Activated CD8-positive, alpha-beta memory T cell treated with anti-CD3 and anti-CD28 coated beads, Interleukin-2, amount 10 ng/mL, durations not matched to agents 7 days and 5 days (primary cell): ENCODE measurements at places on chromosomes 16 and 17.

- no peak for DNase-seq
Measured at GRCh38 chr16:26765087-26765486, 301.6 kb upstream of the C16orf82 start.

- no peak for DNase-seq
Measured at GRCh38 chr17:18157354-18157985, 26.2 kb upstream of the ALKBH5 start.

- no peak for DNase-seq
Measured at GRCh38 chr16:74742051-74742481, 32.6 kb downstream of the FA2H start.

- no peak for DNase-seq
Measured at GRCh38 chr16:80946481-80946880, 60.2 kb downstream of the CMC2 start.

GRCh38 chr17:10616502-10617119 lies 40.5 kb downstream of the MYH3 start:
- peak; percentile 80 for DNase-seq

DNA sequence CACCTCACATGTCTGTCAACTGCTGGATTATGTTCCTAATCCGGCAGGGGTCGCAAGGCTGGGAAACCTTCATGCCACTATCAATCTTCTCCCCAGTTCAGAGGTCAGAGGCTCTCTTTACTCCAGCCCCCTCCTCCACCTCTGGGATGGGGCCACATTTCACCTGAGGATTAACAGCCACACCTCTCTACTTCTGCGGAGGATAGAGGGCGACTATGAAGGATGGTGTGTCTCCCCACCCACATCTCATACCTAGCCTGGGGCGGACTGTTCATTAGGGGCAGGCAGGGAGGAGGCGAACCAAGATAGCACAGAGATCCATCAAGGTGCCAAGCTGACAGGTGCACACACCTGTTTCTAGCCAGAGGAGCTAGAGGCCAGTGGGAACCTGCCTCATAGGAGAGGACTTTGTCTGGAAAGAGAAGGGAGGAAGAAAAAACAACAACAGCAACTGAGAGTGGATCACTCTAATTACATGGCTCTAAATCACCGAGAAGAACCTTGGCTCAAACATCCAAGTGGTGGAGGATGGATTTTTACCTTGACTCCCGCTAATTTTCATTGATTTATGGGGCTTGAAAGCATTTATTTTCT lies 41.9 kb upstream of the SKAP1 start:
- DNase-seq: no peak

GRCh38 chr17:37118366-37119137 lies 169.8 kb downstream of the AATF start:
- no peak for DNase-seq
